ENCODE measurements at places on chromosomes 4 and X.

- DNase-seq: peak; percentile 7
Observed at GRCh38 chr4:89586864-89587263, 250.1 kb downstream of the SNCA start.

- no peak for DNase-seq
Observed at GRCh38 chr4:85426366-85426765, 48.6 kb upstream of the ARHGAP24 start.

DNA sequence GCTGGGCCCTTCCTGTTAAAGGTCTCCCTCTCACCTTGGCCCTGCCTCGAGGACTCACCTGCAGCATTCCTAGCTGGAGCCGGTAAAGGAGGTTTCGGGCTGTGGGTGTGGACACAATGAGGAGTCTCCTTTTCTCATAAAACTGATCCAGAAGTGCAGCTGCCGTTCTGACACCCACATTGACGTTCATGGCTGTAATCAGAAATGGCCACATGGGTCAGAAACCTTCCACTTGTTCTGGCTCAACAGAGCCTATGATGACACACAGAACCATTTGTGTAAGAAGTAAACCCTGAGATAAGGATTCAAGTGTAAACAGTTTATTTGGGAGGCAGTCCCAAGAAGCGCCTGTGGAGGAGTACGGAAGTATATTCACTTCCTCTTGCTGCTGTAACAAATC lies 63.8 kb downstream of the SRPX start:
- no peak for DNase-seq

DNA sequence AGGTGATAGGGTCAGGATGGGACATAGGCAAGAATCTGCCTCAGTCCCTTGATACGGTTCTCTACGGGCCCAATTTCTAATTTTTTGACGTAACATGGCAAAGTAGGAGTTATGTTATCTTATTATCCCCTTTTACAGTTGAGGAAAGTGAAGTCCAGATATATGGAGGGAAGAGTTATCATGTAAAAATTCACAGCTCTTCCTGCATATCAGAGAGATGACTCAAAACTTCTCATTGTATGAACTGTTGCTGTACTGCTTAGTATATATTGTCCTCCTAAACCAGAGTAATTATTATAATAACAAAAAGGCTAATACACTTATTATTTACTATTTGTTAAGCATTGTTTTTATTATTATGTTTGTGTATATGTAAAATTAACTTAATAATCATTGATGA lies 260.5 kb upstream of the IGFBP7 start:
- DNase-seq: no peak

DNA sequence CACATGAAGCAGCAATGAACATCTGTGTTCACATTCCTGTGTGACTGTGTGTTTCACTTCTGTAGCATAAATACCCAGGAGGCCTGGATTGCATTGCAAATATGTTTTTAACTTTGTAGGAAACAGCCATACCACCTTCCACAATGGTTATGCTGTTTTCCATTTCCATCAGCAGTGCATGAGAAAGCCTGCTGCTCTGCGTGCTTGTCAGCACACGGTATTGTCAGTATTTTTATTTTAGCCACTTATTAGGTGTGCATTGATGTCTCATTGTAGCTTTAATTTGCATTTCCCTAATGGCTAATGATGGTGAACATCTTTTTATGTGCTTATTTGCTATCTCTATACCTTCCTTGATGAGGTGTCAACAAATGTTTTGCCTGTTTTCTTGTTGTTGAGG lies 355.9 kb downstream of the TRIML1 start:
- DNase-seq: no peak

DNA sequence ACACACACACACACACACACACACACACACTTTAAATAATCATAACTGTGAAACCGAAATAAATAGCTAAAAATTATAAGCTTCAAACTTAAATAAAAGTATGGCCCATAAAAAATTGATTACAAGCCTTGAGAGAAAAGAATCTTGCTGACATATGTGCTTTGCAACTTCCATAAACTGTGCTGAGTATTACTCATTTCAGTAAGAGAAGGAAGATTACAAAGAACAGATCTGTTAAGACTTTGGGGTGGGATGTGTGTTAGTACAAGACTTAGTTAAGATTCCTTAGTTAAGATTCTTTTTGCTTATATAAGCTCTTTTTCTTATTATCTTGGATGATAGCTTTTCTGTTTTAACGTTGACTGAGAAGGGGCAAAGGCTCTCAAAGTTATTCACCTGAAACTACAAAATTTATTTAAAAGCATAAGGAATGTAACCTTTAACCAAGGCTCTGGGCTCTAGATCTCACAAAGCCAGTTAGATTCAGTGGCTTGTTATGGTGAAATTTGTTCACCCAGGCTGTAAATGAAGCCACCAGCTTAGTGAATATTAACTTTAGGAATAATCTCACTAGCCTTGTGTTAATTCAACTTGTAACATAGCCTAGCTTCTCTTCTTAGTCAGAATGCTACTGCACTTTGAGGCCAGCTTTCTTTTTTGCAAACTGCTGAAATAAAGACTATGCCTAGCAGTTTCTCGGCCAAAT lies 58.2 kb downstream of the ARSJ start:
- no peak for DNase-seq

- DNase-seq: no peak
Observed at GRCh38 chr4:122695226-122695625, 37.3 kb upstream of the BBS12 start.

DNA sequence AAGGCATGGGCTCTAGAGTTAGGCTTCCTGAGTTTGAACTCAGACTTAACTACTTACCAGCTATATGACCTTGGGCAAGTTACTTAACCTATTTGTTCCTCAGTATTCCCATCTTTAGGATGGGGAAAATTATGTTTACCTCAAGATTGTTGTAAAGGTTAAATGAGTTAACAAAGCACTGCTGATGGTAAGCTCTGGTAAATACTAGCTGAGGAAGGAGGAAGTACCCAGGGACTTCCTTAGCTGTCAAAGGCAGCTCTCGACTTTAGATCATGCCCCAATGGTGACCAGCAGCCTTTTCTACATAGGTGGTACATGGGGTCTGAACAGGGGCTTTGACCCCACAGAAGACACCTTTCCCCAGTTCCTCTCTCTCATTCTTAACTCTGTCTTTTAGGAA lies 20.1 kb downstream of the ATP7A start:
- no peak for DNase-seq

GRCh38 chr4:150853882-150854281 lies 161.2 kb downstream of the LRBA start:
- DNase-seq: no peak

- DNase-seq: no peak
Observed at GRCh38 chrX:11138498-11139390, 27.6 kb downstream of the HCCS start.

- DNase-seq: no peak
Observed at GRCh38 chr4:147401221-147401620, 79.7 kb upstream of the EDNRA start.

DNA sequence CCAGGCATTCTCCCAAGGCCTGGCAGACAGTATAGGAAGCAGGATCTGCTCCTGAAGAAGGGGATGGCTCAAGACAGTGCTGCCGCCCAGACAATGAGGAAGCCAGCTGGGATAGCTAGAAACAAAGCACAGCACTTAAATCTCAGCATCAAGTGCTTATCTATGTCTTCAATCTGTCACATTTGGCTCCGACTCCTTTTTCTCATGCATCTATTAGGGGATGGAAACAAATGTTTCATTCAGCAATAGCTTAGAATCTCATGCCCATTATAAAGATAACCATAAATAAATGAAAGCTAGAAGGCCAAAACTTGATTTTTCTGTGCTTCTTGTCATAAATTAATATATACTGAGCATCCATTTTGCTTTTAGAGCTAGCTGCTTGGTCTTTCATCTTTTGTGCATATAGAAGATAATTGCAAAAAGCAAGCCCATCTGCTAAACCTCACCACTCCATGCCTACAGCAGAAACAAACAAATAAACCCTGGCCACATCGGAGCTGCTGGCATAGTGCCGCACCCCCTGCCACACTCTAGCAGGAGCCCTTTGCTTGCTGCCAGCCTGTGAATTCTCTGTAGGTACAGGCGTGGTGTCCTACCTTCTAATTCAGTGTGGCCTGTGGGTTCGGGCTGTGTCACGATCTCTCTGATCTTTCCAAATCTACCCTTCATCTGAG lies 75.9 kb downstream of the AASDH start:
- no peak for DNase-seq

- DNase-seq: no peak
Observed at GRCh38 chrX:30957753-30958152, 68.7 kb upstream of the TAB3 start.

- DNase-seq: no peak
Observed at GRCh38 chr4:121778991-121779628, 14.1 kb upstream of the SMIM43 start.

- DNase-seq: no peak
Observed at GRCh38 chr4:102809691-102810090, 17.7 kb downstream of the UBE2D3 start.

- DNase-seq: peak; percentile 63
Observed at GRCh38 chr4:154332681-154333421, 158.7 kb downstream of the DCHS2 start.

DNA sequence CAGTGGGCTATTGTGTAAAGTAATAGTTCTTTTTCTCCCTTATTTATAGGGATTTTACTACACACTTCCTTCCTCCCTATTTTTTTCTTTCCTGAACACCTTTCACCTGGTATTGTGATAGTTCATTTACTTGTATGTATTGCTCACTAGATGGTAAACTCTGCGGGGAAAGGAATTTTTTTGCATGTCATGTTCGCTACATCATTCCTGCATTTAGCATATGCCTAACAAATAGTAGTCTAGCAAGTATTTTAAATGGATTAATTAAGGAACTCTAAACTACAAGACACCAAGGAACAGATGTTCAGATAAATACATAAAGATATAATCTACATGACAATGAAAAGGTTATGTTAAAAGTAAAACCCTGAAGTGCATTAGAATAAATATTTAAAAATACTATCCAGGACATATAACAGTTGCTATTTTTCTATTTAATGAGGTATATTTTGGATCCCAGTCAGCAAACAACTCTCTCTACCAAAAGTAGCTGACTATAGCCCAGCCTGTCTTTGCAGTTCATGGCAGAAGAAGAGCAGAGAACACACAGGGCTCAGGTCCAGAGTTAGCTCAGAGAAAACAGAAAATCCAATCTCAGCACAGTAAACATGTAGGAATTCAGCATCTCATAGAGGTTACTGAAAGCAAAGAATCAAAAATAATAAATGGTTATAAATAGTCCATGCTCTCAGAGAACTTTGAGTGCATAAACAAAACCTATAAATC lies 87.8 kb downstream of the PACRGL start:
- no peak for DNase-seq

DNA sequence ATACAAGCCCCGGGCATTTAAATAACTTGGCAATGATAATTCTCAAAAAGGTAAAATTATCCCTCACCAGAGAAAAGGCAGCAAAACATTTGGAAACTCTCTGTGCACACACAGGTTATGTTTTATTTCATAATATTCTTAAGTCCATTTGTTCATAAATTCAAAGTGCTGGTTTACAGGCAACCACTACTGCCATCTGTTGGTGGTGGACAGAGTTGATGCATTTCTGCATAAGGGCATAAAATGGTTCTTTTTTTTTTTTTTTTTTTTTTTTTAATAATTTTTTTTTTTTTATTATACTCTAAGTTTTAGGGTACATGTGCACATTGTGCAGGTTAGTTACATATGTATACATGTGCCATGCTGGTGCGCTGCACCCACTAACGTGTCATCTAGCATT lies 31.5 kb upstream of the IL21 start:
- DNase-seq: peak; percentile 26

- DNase-seq: no peak
Observed at GRCh38 chr4:20829617-20830357, 129.5 kb downstream of the PACRGL start.

- no peak for DNase-seq
Observed at GRCh38 chrX:69264158-69264581, 98.9 kb upstream of the PJA1 start.

GRCh38 chr4:138680989-138681604 lies 334.5 kb upstream of the NOCT start:
- peak; percentile 88 for DNase-seq

- no peak for DNase-seq
Observed at GRCh38 chr4:107780665-107781064, 44.1 kb upstream of the SGMS2 start.

- DNase-seq: no peak
Observed at GRCh38 chr4:55169352-55169961, 44.1 kb upstream of the KDR start.

- DNase-seq: no peak
Observed at GRCh38 chr4:25753239-25753638, 97.6 kb downstream of the SLC34A2 start.

- DNase-seq: no peak
Observed at GRCh38 chr4:3077796-3078195, 3.3 kb downstream of the HTT start.

GRCh38 chrX:2732076-2732475 lies 19.8 kb upstream of the XG start:
- no peak for DNase-seq

- no peak for DNase-seq
Observed at GRCh38 chr4:3791910-3792542, 25.8 kb downstream of the ADRA2C start.

GRCh38 chr4:6824772-6825402 lies 42.4 kb downstream of the KIAA0232 start:
- no peak for DNase-seq

GRCh38 chr4:8915201-8916200 lies 43.9 kb upstream of the HMX1 start:
- no peak for DNase-seq

DNA sequence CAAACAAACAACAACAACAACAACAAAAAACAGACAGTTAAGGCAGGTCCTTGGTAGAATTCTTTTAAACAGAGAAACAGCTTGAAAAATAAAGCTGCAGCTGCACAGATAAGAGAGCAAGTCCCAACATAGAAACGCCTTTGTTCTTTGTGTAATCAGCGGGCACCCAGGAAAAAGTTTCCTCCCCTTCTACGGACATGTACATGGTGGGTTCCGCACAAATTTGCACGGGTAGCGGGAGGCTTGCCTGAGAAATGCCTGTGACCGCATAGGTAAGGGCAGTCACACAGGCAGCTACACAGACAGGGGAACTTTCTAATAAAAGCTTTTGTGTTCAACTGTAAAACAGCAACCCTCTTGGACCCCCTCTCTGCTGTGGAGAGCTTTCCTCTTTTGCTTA lies 25.7 kb upstream of the CT47A1 start:
- no peak for DNase-seq

DNA sequence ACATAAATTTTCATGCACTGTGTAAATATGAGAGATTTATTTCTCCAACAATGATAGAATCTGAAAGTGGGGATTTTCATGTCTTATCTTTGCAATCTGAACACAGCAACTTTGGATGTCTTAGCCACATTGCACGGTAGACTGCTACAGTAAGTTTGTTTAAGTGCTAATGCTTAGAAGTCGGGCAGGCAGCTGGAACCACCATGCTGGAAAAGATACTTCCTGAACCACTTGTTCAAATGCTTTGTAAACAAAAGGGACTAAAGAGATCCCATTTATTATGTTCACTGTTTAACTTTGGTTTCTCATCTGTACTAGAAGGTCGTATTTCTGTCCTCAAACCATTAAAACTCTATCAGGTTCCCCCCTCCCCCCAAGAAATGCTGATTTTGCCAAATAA lies 555.9 kb upstream of the DIPK2B start:
- no peak for DNase-seq

- DNase-seq: no peak
Observed at GRCh38 chrX:118571836-118572235, 76.2 kb downstream of the DOCK11 start.

Data from midbrain (tissue), 1 donor.